ENCODE measurements at places on chromosomes 6 and 20.

- DNase-seq: peak; percentile 66
Observed at GRCh38 chr6:158441716-158442215, 118.1 kb upstream of the TMEM181 start.

- DNase-seq: no peak
Observed at GRCh38 chr6:39778581-39779255, 13.5 kb upstream of the DAAM2 start.

DNA sequence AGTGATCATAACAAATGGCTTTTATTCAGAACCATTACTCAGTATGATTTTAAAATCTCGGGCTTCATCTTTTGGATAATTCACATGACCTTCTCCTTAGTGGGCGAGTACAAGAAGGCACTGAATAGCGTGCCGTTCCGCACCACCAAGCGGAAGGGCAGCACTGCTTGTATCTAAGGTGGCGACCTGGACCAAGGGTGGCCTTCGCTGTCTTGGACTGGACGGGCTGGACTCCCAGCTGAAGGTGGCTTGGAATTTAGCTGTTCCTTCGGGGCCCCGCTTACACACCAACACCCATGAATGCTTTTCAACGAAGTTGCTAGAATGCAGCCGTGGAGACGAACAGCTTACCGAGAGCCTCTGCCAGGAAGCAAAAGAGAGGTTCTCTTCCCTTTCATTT, 168.6 kb upstream of the AGPAT4 start:
- no peak for DNase-seq

GRCh38 chr6:28090917-28091586, 10.7 kb downstream of the ZNF165 start:
- peak; percentile 31 for DNase-seq

DNA sequence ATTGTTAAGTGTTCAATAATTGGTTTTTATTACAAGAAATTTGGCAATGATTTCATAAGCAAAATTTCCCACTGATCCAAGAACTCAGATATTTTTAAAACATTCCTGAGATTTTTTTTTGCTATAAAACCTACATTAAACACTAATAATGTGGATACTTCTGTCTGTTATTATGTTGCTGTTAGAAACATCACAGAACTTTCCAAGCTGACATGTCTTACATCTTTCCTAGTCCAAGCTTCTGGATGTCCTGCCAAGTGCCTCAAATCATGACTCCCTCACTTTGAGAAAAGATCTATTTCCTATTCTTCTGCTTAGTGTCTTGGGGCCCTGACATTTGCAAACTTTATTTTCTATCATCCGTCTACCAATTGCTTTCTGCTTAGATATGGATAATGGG, 110.8 kb downstream of the RFPL4B start:
- DNase-seq: no peak

- no peak for DNase-seq
Observed at GRCh38 chr20:33110147-33110825, 30.8 kb downstream of the BPIFB4 start.

DNA sequence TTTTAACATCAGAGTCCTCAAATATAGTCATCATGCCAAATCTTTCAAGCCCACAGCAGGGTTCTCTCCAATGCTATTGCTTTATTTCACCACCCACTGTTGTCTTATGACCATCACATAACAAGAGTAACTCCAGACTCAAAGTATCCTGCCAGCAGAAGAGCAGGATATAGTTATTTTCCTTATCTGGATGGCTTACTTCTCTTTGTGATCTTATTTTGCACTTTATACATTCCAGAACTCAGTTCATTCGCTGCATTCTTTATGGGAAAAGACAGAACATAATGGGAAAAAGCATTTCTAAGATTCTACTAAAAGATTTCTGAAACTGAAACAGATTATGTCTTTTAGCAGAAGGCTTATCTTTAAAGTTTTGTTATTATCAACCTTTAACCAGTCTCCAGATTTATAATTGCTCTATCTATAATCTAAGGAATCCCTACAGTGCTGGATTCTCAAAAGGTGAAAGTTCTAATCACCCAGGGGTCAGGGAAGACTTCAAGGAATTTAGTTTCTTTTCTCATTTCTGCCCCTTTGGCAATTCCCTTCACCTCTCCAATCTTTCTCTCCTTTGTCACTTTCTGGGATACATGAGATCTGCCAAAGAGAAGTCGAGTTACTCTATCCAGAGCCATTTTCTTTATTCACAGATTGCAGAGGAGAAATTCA, 190.4 kb downstream of the TPBG start:
- no peak for DNase-seq

All from femur (tissue), 1 donor.